ENCODE measurements at places on chromosomes 2 and 18.

GRCh38 chr18:45251236-45251635, 364.0 kb upstream of the SLC14A2 start:
- DNase-seq: no peak

- DNase-seq: no peak
These were observed 43.0 kb downstream of the LRATD1 start for GRCh38 chr2:14675489-14675888.

DNA sequence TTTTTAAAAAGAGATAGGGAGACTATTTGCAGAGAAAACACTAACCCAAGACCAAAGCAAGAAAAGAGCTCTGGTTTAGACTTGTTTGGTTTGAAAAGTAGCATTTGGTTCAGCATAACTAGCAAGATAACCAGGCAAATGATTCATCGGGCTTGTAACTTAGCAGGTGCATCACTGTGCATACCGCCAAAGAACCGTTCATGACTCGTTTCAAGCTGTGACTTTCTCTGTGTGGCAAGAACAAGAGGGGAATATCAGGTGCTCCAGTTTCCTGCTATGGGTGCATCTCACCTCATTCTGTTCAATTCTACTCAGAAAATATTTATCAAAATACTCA, 244.9 kb downstream of the ETAA1 start:
- DNase-seq: no peak

GRCh38 chr2:30283931-30284565, 52.7 kb downstream of the LBH start:
- DNase-seq: no peak

- no peak for DNase-seq
These were observed 411.1 kb downstream of the RAD51AP2 start for GRCh38 chr2:17107151-17107550.

GRCh38 chr2:85851253-85852151, 37.3 kb downstream of the ST3GAL5 start:
- DNase-seq: no peak

Data from LNCaP clone FGC (cell line).